ENCODE measurements at places on chromosomes 5 and 9.

GRCh38 chr5:151937851-151938250 is 13.2 kb upstream of the GLRA1 start:
- DNase-seq, result no peak

- no peak for DNase-seq
These were observed 216.0 kb upstream of the ANKRD55 start for GRCh38 chr5:56449071-56449640.

DNA sequence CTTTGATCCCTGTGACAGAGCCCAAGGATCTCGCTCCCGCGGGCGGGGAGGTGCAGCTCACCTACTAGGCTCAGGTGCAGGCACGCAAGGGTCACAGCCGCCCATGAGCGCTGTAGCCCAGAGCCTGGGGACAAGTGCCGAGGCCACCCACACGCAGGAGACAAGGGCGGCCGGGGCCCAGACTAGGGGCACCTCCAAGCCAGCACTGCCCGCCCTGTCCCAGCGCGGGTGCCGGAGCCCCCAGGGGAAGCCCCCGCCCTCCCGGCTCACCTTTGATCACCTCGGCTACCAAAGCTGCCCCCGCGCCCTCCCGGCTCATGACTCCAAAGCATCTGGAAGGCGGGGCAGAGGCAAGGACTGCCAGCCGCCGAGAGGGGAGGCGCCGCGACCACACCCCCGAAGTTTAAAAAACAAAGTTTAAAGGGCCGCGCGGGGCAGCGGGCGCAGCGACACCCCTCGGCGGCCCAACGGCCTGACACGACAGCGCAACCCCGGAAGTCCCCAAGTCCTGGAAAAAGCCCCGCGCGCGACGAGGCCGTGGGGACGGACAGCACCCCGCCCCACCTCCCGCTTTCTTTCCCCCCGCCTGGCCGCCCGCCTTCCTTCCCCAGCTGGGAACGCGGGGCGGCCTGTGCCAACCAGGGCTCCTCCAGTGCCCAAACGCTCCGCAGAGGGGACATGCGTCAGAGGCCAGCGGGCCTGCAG is 53.0 kb downstream of the CDC14B start:
- DNase-seq, result peak; percentile 84

- DNase-seq, result no peak
These were observed 77.0 kb downstream of the FGF18 start for GRCh38 chr5:171496456-171496855.

GRCh38 chr9:136916330-136917184 is 28.0 kb downstream of the FBXW5 start:
- DNase-seq, result no peak

DNA sequence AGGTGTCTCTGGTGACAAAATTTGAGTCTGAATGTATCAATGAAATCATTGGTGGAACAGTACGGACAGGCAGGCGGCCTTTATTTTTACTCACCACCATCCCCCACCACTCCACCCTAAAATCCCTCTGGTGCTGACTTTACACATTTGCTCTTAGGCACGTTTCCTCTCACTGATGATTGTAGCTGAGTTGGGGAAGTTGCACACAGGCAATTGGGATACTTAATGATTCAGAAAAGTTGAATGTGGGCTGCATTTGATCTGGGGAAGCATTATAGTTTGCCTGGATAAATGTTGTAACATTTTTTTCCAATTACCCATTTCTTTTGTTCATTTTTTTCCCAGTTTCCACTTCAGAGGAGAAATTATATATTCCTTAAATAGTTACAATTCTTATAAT is 658.4 kb downstream of the TLR4 start:
- DNase-seq, result no peak

GRCh38 chr9:89407070-89407469 is 88.8 kb downstream of the SECISBP2 start:
- no peak for DNase-seq

DNA sequence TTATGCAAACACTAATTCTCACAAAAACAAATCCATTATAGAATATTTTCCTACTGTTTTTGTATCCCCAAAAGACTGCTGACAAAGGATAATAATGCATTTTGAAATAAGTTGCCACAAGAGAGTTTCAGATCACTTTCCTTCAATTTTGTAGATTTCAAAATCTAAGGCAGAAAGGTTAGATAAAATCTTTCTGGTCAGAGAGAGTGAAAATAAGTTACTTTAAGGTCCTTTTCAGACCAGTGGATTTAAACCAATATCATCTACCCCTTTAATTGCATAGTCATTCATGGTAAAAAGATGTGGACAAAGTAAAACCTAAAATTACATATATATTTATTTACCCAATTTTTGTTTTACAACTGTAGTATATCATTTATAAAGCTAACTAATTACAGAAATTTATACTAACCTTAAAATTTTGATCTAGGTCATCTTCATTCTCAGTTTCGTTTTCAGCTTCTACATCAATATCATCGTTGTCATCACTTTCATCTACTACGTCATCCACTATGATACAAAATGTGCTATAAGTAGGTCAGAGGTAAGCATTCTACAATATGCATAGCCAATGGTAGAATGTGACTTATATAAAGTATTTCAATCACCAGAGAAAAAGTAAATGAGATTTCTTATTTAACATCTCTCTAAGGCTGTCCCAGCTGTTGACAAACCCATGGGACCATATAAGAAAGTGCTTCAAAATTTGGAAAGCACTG is 95.7 kb downstream of the AGTPBP1 start:
- no peak for DNase-seq

DNA sequence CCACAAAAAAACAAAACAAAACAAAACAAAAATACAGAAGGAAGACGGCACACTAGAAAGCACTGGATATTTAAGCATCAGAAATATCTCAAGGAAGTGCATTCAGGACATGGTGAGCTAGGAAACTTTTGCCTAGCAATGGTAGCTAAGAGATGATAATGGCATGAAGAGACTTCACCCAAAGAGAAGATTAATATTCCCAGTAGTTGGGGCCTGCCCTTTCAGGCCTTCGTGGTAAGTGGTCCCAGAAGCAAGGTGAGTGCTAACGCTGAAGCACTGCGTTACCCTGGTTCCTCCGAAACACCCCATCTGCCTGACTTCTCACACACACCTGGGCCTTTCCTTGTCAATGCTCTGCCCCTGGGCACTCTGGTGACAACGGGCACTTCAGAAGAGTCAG is 585.2 kb downstream of the RAB3C start:
- no peak for DNase-seq

GRCh38 chr5:115594128-115595047 is 7.9 kb downstream of the TICAM2 start:
- no peak for DNase-seq

- no peak for DNase-seq
These were observed 12.6 kb downstream of the HMGCR start for GRCh38 chr5:75349663-75350062.

- DNase-seq, result no peak
These were observed 8.0 kb downstream of the B4GALT1 start for GRCh38 chr9:33158843-33159776.

DNA sequence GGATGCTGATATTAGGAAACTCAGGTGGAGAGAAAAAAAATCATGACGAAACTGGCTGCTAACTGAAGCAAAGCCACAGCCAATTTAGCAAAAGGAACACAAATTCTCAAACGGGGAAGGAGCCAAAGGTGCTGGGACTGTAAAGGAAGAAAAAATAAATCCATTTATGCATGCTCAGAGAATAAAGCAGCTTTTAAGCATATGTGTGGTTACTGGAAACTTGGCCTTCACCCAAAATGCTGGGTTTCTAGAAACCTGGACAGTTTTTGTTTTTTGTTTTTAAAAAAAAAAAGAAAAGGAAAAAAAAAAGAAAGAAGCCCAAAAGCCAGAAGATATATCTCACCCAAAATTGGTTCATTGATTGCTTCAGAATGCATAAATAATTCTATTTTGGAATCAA is 8.0 kb downstream of the WHRN start:
- no peak for DNase-seq

DNA sequence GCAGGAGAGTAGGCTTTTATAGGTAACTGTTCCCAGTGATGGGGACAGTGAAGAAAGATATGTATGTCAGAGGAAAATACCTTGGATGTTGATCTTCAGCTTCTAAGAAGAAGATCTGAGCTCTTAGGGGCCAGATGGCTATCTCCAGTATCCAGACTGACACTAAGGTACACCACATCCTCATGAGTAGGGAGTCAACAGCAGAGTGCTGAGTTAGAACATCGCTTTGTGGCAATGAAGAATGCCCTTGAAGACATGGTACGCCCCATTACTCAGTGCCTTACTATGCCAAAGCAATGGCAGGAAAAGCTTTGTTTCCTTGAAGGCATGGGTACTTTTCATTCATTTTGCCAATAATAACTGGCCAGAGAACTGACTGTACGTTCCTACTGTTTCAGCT is 263.7 kb downstream of the CEMIP2 start:
- DNase-seq, result no peak

DNA sequence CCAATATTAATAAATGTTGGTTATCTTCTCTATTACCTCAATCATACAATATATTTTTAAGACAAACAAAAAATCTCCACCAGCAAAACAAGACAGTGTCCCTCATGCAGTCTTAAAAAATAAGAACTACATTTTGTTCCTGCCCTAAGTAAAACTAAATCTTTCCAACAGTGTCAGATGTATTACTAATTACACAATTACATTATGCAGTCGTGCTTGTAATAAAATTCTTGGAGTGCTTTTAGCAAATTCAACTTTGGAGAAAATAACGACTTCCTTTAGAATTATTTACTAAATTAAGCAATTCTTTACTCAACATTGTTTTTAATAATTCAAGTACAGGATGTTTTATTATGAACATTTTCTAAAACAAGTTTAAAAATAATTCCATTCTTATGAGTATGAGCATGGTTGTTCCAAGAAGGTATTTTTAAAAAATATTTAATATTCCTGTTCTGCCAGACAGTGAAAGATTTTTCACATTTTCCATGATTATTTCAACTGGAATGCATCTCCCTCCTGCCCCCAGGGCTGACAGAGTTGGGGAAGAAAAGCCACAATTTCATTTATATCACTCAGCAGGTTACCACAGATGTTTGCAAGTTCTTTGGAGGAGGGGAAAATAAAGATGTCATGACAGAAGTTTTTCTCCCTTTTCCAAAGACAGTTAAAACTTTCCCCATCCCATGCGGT is 137.9 kb downstream of the FAM114A2 start:
- DNase-seq, result peak; percentile 66

DNA sequence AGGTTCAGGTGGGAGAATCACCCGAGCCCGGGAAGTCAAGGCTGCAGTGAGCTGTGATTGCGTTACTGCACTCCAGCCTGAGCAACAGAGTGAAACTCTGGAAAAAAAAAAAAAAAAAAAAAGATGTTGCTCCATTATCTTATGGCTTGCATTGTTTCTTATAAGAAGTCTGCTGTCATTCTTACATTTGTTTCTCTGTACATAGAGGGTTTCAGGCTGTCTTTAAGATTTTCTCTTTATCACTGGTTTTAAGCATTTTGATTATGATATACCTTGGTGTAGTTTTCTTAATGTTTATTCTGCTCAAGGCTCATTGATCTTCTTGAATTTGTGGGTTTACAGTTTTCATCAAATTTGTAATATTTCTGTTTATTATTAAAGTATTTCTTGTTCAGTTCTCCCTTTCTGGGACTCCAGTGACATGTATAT is 35.2 kb downstream of the MVB12B start:
- DNase-seq, result no peak
